ENCODE measurements at places on chromosomes 13 and 19. TPM values are rescaled to one million over a fixed set of nuclear protein-coding genes. Genes with fewer than 3 reads are reported as not detected.

GRCh38 chr13:27868641-27869435, 51.0 kb upstream of the PDX1 start:
- peaks cover 3% of the 10 kb centered on the region for H3K27me3 ChIP-seq
- DNase-seq, result no peak
- no peak overlapping the region for H3K27ac ChIP-seq

GRCh38 chr13:41974262-41974900, 13.5 kb upstream of the VWA8 start:
- no peak overlapping the region for H3K27ac ChIP-seq
- no peaks in the 10 kb centered on the region for H3K27me3 ChIP-seq
- H3K4me3 ChIP-seq, result no peak overlapping the region
- H3K36me3 ChIP-seq, result no peaks in the 10 kb centered on the region
- H3K4me1 ChIP-seq, result no peaks in the 10 kb centered on the region

GRCh38 chr19:14821937-14822336, 13.0 kb downstream of the OR7A5 start:
- no peak for DNase-seq
- no peaks in the 10 kb centered on the region for H3K36me3 ChIP-seq
- no peaks in the 10 kb centered on the region for H3K4me1 ChIP-seq
- peaks cover 12% of the 10 kb centered on the region for H3K27me3 ChIP-seq
- H3K4me3 ChIP-seq, result no peak overlapping the region
- no peak overlapping the region for H3K27ac ChIP-seq

- DNase-seq, result no peak
- H3K4me1 ChIP-seq, result no peaks in the 10 kb centered on the region
- no peak overlapping the region for H3K4me3 ChIP-seq
Observed at GRCh38 chr13:67620665-67621064, 390.5 kb upstream of the PCDH9 start.

SYT3 gene
- total RNA-seq, result not detected
